Activated naive CD8-positive, alpha-beta T cell treated with anti-CD3 and anti-CD28 coated beads for 36 hours (primary cell): ENCODE measurements at places on chromosomes 3 and 15.

DNA sequence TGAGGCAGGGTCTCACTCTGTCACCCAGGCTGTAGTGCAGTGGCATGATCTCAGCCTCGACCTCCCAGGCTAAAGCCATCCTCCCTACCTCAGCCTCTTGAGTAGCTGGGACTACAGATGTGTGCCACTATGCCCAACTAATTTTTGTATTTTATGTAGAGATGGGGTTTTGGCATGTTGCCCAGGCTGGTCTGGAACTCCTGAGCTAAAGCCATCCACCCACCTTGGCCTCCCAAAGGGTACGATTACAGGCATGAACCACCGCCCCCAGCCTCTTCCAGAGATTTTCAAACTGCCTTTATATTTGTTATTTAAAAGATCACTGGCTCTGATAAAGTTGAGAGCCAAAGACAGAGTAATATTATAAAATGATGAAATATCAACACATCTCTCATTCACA, 37.3 kb downstream of the BSN start:
- DNase-seq = no peak

GRCh38 chr3:78398401-78398800, 1358.5 kb downstream of the ROBO2 start:
- DNase-seq = no peak

GRCh38 chr3:50008931-50009330, 69.0 kb downstream of the RBM6 start:
- DNase-seq = no peak

DNA sequence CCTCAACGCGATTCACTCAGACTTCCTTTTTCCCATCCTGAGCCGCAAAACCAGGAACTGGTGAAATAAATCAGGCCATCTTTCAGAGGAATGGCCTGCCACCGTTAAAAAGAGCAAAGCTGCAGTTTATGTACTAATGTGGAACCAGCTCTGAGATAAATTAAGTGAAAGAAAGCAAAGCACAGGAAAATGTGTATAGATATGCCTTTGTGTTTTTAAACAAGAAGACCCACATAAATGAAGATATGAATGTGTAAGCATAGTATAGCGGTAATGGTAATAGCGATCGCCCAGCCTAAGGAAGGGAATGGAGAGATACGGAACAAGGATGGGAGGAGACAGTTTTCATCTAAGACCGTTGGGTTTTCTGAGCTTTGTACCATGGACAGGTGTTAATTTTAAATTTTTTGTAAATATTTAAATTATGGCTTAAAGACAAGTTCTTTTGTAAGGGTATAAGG, 30.8 kb upstream of the RPN1 start:
- no peak for DNase-seq

DNA sequence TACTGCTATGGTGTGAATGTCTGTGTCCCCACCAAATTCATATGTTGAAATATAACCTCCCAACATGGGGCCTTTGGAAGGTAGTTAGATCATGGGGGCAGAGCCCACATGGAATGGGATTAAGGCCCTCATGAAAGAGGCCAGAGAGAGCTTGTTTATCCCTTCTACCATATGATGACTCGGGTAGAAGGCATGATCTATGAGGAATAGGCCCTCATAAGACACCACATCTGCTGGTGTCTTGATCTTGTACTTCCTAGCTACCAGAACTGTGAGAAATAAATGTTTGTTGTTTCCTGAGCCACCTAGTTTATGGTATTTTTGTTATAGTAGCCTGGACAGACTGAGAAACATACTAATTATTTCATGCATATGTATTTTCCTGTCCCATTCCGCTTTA, 51.9 kb downstream of the WWTR1 start:
- DNase-seq = no peak

DNA sequence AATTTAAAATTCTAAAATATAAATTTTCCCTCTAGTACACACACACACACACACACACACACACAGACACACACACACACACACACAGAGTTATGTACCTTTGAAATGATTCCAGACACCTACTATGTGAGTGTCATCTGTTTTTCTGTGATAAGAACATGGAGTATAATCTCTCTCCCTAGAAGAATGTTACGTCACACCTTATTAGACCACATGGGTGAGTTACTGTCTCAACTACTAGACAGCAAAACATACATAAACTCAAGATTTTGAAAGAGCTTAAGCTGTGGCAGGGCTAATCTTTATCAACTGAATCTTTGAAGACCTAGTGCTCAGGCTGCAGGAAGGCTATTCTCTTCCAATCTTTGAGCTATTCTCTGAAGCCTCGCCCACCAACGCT, 385.9 kb upstream of the BCHE start:
- DNase-seq = no peak

DNA sequence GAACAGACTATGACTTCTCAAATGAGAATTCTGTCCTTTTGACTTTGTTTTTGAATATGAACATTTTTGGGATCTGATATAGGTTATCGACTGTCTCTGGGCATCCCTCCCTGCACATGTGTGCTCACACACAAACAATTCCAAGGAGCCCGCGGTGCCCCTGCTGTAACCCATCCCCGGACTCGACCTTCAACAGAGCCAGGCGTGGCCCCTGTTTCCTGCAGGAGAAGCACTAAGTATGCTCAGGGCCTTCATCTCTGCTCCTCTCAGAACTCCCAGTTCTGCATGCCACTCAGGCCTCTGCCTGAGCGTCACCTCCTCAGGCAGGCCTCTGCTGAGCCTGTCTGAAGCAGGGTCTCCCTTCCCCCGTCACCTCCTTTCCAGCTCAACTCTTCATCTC, 57.6 kb downstream of the NUP210 start:
- no peak for DNase-seq

DNA sequence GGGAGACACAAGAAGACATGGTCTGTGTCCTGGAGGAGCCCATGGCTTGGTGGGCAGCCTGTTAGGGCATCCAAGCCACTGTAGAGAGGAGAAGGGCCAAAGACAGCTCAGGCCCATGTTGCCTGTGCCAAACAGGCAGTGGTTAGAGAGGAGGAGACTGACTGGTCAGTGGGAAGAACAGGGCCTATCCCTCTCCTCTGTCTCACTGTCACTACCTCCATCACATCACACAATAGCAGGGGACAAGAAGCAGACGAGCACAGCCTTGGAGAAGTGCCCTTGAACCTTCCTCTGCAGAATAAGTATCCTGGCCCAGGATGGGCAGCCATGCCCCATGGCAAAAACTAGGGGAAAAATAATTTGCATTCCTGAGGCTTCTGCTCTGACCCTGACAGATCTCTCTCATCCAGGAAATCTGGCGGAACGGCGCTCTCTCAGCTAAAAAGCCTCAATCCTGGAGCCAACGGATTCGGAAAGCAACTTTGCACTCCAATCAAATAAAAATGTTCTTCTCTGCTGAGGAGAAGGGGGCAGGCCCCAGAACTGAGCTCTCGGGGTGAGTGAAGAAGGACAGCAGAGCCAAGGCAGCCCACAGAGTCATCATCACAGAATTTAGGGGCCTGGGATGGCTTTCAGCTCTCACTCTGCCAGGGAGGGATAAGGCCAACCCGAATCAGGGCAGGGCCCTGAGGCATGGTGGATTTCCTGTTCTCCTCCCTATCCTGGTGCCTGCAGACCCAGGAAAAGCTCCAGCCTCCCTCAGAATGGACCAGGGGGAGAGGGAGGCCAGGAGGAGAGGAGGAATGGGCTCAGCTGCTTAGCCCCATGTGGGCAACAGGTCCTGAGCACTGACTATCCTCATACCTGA, 1.6 kb downstream of the SHF start:
- DNase-seq = no peak

DNA sequence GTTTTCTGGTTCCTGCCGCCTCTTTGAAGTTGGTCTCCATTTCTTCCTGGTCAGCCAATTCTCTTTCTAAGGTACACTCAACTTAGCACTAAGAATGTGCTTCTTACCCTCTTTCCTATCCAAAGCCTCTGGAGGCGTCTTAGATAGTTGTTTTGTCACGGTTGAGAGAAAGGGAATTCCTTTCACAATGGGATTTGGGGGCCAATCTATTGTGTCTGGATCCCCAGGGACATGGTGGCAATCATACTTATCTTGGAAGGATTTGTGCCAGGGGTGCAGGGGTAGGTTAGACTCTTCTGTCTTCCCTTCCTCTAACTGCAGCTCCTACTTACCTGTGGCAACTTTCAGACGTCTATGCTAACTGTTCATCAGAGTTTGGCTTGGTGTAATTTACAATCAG, 287.1 kb downstream of the SOX2 start:
- no peak for DNase-seq

DNA sequence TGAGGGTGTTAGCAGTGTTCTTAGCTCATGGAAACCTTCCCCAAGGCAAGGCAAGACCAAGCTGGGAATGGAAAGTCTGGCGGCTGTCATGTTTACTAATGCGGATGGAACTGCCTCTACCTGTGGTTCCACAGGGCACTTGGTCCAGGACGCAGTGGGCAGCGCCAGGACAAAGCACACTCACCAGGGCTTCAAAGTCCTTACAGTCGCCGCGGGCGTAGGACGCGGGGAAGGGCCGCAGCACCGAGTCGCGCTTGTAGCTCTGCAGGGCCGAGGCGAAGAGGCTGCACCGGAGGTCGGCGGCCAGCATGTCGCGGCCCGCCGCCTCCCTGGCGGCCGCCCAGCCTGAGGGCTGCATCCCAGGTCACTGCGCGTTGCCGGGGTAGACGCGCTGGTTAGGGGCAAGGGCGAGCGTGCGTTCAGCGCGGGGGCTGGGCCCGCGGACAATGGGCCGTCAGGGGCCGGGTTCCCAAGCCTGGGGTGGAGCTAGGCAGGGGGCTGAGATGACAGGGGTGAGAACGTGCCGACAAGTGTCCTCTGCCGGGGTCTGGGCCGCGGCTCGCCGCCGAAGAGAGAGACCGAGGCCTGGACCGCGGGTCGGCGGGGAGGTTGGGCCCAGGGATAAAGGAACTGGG, 497 bp downstream of the PARP16 start:
- DNase-seq = peak; percentile 43

DNA sequence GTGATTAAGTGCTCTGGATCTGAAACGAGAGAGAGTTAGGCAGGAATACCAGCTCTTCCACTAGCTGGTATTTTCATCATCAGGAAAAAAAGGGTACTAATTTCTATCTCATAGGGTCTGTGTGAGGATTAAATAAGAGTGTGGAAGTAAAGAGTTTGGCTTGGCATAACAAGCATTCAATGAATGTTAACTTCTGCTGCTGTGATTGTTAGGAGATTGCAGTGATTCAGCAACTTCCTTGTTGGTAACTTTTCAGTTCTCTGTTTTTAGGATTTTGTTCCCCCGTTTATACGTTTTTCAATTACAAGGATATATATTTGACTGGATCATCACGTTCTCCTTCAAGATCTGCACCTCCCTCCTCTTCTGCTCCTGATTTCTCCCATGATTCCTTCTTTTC, 65.9 kb upstream of the MYO5C start:
- no peak for DNase-seq

DNA sequence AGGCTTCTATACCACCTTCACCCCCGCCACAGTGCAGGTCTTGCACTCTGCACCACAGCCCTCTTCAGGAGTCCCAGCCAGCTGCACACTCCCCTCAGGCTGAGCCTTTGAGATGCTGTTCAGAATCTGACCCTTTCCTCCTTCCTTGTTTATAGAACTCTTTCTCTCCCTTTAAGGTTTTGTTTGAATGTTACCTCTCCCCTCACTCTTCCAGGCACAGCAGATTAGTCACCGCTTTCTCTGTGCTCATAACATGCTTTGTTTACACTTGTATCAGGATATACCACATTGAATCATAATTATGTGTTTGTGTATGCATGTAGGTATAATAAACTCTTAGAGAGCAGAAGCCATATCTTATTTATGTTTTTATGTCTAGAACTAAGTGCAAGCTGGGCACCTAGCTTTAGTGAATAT, 168.4 kb upstream of the BCL6 start:
- no peak for DNase-seq

DNA sequence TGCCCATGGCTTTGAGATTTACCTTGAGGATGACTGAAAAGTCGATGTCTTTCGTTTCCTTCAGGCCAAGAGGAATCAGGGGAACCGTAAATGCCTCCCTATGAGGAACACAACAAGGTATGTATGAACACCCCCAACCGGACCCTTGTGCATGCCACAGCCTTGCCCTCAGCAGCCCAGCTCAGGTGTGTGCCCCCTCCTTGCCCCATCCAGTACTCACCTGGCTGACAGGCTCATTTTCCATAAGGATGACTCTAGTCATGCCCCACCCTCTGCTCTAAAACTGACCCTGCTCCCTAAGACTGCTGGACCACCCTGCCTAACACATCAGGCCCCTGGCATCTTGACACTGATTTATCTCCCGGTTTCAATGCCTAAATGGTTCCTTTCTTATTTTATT, 270.0 kb downstream of the GOLGA6L6 start:
- no peak for DNase-seq

DNA sequence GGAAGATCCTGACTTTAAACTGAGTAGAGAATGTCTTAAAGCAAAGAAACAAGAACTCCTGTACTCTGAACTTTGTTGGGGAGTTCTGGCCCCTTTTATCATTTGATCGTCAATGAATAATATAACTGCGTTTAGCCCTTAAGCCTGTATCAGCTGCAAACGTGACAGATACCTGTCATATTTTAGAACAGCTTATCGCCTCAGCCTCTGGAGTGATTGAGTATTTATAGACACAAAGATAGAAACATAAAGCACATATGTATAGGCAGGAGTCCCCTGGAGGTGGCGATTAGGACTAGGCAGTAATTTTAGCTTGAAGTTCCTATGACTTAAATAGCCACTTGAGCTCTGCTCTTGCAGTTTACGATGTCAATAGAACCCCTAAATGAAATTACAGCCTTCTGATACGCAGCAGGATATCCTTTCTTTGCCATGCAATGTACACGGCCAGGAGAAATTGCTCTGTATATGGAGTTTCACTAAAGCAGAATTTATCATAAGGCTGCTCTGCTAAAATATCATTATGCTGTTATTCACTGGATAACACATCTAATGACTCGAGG, 321.8 kb downstream of the TIGIT start:
- DNase-seq = no peak

- peak; percentile 55 for DNase-seq
These were observed 965 bp downstream of the FLNB start for GRCh38 chr3:58009026-58009748.
